Stimulated activated CD4-positive, alpha-beta T cell treated with anti-CD3 and anti-CD28 coated beads, TNF-alpha, amount 100 ng/mL, for 48 hours (primary cell): ENCODE measurements at places on chromosomes 3 and 15.

- DNase-seq, result no peak
These were observed 8.8 kb downstream of the RFTN1 start for GRCh38 chr3:16504692-16505091.

GRCh38 chr3:179744667-179745066 is 91.8 kb downstream of the USP13 start:
- no peak for DNase-seq

DNA sequence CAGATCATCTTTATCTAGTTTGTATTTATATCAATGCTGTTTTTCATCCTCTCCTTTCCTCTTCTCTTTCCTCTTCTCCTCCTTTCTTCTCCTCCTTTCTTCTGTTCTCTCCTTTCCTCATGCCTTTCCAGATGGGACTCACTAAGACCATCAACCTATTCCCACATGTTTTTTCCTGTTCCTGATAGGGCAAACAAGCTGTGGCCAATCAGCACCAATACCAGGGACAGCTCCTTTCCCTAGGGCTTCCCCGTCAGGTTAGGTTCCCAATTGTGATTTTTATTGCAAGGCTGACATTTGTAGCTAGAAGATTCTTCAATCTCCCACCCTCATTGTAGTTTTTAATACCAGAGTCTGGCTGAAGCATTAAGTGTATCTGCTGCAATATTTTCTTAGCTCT is 76.3 kb upstream of the COL8A1 start:
- DNase-seq, result no peak

DNA sequence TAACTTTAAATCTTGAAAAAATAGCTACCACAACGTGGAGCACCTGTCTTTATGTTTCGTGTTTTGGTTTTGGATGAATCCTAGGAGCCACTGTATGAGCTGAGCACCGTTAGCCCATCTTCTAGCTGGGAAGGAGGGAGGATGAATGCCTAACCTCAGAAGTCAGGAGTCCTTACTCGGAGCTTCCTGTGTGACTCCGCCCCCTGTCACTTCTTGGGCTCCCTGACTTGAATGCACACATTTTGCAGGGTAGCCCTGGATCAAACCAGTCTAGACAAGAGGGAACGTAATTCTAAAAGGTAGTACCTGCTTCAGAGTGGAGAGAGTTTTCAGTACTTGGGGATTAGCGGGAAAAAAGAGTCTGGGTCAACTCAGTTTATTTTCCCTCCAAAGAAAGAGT is 5.3 kb downstream of the GABRA5 start:
- no peak for DNase-seq

- no peak for DNase-seq
These were observed 156.7 kb upstream of the TSC22D2 start for GRCh38 chr3:150251187-150252062.

DNA sequence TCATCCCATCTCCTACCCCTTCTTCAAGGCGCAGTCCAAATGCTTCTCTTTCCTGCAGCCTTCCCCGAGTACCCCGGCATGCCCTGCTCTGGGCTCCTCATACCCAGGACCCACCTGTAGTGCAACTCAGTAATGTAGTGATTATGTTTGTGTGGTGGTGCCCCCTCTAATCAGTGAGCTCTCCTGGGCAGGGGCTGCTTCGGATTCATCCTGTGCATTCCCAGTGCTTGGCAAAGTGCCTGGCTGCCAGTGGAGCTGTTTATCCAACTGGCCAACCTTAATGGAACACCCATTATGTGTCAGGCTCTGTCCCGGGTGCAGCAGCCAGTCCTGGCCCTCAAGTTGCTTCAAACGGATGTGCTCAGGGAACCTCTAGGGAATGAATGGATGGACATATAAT is 174.4 kb upstream of the LINGO1 start:
- DNase-seq, result no peak

DNA sequence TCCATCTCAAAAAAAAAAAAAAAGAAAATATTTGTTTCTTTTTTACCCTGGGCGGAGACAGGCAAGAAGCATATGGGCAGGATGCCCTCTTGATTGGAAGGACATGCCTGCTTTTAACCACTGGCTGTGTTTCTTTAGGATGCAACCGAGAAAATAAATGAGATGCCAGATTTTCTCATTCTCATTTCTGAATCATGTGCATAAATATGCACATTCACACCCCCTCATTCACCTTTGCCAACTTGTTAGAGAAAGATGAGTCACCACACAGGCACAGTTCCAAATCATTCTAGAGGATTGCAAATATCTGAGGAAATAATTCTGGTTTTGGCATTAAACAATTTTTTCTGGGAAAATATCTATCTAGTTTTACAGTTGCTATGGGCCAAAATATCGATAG is 3.3 kb downstream of the LIPH start:
- no peak for DNase-seq

GRCh38 chr3:150216866-150217600 is 191.1 kb upstream of the TSC22D2 start:
- no peak for DNase-seq

- no peak for DNase-seq
These were observed 768.5 kb upstream of the CFAP20DC start for GRCh38 chr3:59818033-59818918.

- DNase-seq, result peak; percentile 21
These were observed 61.5 kb downstream of the CGGBP1 start for GRCh38 chr3:87997298-87997697.

DNA sequence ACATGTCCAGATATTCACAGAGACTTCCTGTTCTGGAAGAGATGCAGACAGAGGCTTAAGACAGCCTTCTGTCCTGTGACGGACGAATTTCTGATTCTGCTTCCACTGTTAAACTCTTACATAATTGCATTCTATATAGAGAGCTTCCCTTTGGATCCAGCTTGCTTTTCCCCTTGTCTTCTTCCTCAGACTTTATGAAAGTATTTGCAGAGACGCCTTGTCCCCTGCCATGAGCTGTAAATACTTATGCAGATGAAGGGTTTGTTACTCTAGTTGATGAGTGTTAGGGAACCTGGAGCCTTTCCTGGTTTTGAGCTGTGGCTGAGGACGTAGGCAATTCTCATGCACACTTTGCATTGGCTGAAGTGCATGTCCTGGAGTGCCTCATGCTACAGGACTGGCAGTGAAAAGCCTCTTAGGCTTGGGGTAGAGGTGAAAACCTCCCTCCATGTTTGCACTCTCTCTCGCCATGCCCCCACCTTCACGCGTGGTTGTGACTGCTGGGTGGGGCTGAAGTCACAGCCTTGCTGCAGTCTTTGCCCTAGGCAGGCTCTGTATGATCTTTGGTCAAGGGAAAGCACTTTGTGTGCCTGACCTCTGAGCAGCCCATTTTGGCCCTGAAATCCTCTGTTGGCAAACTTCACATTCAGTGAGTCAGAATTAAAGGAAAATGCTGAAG is 286.6 kb downstream of the PTPRG start:
- DNase-seq, result no peak

GRCh38 chr3:52246728-52247408 is 1.3 kb downstream of the PPM1M start:
- no peak for DNase-seq

DNA sequence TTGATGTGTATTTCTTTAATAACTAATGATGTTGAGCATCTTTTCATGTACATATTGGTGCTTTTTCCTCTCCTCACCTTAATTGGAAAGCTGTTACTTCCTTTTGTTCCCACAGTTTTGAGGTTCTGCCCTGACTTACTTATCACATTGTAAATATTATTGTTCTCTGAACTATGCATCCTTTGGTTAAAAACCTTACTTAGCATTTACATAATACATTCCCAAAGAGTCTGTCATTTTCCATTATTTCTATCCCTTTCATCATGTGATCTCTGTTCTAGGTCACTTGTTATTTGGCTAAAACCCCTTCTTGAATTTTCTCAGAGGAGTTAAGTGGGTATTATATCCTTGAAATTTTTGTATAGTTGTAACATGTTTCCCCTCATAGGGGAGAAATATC is 33.0 kb downstream of the SLC12A6 start:
- DNase-seq, result no peak

DNA sequence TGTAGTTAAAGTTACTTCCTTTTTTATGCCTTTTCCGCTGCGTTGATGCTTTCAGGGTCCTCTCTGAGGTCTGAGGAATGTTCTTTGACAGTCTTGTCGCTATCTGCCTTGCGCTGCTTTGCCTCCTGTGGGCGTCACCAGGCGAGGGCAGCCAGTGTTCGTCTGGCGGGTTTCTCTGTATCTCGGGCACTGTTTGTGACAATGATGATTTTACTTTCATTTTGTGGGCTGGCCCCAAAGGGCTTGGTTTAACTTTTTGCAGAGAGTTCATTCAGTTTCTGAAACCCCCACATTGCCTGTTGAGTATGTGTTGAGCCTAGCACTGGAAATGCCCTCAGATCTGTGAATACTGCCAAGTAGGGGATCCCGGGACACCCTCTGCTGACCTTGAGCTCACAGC is 24.6 kb upstream of the SACM1L start:
- peak; percentile 46 for DNase-seq

DNA sequence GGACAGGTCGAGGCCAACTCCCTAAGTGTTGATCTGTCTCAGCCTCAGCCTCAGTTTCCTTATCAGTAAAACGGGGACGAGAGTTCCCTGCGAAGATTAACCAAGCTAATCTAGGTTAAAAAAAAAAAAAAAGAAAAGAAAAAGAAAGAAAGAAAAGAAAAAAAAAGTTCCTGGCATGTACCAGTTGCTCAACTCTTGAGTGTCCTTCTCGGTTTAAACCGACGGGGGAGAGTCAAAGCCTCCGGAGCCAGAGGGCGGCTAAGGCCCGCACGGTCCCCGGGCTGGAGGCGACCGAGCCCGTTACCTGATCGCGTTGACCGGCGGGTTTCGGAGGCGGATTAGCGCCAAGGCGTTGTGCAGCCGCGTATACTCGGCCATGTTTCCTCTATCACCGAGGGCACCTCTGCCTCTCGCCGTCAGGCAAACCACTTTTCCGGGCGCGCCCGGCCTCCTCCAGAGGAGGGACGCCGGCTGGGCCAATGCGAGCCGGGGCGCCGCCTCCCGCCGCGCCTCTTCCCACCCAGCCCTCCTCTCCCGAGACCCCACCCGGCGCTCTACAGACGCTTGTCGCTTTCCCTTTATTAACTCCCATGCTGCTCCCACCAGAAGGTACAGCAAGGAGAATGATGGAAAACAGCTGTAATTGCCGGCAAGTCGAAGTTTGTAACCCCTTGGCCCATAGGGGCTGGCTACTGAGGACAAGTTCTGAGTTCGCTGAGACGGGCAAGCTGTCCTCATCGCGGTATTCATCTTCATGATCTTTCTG is at the start of gene EHHADH:
EHHADH (minus strand) TSS at position 405 of the 766 bp plus-strand sequence; CDS start at position 378, 27 bp downstream.
- DNase-seq, result peak; percentile 38

DNA sequence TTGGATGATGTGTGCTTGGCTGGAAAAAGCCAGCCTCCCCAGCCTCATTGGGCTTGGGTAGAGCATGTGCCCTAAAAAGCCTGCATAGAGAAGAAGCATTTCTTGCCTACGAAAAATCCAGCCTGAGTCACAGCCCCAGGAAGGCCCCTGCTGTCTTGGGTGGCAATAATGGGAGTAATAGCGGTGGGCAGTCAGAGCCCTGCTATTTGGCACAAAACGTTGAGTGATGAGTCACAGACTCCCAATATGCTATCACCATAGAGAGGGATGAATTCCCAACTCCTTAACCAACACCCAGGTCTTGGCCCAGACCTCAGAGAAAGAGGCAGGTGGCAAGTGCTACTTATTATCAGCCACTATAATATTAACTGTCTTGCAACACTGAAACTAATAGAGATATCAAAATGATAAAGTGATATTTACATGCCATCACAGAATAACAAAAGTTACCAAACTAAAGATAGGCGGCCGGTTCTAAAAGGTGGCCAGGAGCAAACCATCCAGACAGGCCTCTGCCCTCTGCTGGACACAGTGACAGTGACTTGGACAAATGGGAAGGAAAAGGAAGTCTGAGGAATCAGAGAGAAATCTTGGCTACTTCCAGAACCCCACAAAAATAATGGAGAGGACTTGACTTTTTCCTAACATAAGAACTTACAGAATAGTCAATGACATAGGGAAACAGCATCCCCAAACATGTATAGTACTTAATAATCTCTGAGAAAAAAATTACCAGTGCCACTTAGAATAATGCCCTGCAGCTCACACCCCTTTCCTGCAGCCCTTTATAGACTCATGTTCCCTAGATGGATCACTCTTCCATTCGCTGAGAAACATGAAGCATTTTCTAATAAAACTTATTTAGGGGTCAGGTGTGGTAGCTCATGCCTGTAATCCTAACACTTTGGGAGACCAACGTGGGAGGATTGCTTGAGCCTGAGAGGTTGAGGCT is 51.9 kb upstream of the MUC13 start:
- DNase-seq, result no peak
